GM20000 (cell line): ENCODE measurements at places on chromosomes 2 and 18.

GRCh38 chr2:207040696-207041095 is 101.4 kb downstream of the CPO start:
- no peak for DNase-seq

DNA sequence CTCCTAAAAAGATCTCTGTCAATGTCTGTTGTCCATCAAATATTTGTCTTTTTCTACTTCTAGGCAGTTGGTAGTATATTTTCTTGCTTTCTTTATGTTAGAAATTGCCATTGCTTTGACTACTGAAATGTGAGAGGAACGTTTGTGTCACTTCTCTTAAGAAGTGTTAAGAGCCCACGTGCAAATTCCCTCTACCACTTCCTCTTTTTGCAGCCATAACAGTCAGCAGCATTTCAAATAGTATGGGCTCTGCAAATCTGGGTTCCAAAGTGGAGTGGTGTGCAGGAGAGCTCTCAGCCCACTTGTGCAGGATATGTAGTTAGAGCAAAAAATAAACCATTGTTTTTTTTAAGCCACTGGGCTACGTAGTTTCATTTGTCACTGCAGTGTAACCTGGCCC is 314.0 kb downstream of the MEIS1 start:
- DNase-seq = no peak

GRCh38 chr2:31110431-31110830 is 27.8 kb downstream of the GALNT14 start:
- DNase-seq = no peak

- DNase-seq = no peak
These were observed 589.0 kb upstream of the ACVR2A start for GRCh38 chr2:147255812-147256211.

GRCh38 chr2:19882286-19882685 is 19.5 kb downstream of the TTC32 start:
- DNase-seq = no peak

DNA sequence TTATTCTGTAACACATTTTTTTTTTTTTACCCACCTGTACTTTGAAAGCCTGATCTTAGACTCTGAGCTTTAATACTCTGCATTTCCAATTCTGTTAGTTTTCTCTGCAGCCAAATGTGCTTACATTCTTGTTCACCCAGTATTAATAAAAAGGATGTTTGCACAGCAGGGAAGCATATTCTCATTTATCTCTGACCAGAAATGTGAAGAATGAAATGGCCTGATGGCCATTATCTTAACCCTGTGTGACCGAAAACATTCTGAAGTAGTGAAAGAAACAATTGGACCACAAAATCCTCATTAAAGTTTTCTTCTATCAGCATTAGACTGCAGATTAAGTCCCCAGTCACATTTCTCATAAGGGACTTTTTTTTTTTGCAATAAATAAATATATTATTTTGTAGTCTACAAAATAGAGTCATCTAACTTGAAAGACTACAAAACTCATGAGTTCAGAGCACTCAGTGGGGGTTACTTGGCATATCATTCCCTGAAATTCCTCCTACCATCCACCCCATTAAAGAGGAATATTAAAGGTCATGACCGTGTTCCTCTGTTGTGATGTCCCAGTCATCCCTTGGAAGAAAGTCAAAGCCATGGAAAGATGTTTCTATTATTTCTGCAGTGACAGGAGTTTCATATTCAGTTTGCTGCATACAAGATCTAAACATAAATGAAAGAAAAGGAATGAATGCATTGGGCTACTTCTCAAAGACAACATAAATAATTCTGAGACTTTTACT is 364.4 kb downstream of the RND3 start:
- DNase-seq = no peak

DNA sequence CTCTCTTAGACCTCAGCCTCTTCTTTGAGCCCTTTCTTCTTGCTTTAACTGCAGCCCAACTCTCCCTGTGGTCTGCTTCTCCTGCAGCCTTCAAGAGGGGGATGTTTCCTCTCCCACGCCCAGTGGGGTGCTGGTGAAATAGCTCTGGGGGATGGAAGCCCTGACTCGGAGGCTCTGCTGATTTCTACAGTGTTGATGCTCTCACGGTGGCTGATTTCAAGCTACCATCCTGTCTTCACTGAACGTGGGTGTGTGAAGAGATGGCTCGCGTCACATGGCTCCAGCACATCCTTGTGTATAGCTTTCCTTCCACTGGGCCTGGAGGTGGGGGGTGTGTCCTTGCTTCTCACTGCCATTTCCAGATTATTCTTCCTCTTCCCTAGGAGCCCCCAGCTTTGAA is 20.0 kb downstream of the MPP4 start:
- no peak for DNase-seq

DNA sequence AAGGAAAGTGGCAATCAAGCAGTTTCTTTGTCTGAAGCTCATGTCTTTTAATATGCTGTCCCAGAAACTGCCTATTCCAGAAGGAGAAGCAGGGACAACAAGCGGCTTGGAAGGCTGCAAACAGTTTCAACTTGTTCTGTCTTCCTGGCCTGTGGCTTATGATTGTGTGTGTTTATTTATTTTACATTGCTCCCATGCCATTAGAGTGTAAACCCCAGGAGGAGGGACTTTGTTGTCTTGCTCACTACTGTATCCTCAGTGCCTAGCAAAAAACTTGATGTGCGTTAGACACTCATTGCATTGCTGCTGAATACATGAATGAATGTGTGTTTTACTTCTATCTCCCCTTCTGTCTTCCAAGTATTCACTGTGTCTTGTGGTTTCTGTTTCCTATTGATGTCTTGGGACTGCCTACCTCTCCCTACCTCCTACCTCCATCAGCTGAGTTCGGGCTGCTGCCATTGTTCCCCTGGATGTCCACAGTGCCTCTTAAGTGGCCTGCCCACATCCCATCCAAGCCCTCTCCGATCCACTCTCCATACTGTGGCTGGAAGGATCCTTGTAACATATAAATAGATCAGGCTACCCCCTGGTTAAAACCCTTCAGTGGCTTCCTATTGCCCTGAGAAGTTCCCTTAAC is 261.4 kb downstream of the DYSF start:
- DNase-seq = no peak

- no peak for DNase-seq
These were observed 574.2 kb downstream of the CCDC85A start for GRCh38 chr2:56757884-56758545.

GRCh38 chr2:40394031-40394430 is 57.9 kb downstream of the SLC8A1 start:
- DNase-seq = no peak

- DNase-seq = no peak
These were observed 21.9 kb downstream of the PPP3R1 start for GRCh38 chr2:68230241-68231060.

DNA sequence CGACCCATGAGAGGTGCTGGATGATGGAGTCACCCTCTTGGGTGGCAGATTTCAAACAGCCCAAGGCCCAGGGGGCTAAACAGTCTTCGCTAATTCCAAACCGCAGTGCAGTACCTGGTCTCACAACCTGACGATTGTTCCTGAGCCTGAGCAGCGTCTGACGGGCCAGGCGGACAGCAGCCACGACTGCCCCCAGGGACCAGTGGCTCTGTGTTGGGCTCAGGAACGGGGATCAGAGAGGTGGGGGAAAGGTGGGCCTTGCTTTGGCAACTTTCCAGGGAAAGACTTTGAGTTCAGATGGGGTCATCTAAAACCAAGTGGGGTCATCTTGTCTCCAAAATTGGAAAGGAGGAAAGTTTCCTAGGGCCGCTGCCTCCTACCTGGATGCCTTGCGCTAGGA is 492 bp downstream of the COLEC11 start:
- no peak for DNase-seq

- no peak for DNase-seq
These were observed 35.9 kb downstream of the INPP5D start for GRCh38 chr2:233096006-233096405.

DNA sequence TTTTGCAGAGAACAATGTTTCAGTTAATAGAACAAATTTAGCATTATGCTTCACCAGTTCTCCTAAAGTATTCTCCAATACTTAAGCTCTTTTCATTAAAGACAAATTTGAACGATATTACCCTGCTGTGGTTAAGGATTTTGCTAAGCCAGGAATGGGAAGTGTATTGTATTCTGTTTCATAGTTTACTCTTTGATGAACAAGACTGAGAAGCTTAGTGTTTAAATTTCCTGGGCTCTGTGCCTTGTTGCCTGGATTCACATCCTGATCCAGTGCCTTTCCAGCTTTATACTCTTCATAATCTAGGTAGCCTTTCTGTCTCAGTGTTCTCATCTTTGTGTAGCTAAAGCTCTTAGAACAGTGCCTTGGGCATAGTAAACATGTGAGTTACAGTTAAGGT is 58.6 kb upstream of the GLS start:
- no peak for DNase-seq

- no peak for DNase-seq
These were observed 173.5 kb downstream of the UBE2E3 start for GRCh38 chr2:181153886-181154285.

DNA sequence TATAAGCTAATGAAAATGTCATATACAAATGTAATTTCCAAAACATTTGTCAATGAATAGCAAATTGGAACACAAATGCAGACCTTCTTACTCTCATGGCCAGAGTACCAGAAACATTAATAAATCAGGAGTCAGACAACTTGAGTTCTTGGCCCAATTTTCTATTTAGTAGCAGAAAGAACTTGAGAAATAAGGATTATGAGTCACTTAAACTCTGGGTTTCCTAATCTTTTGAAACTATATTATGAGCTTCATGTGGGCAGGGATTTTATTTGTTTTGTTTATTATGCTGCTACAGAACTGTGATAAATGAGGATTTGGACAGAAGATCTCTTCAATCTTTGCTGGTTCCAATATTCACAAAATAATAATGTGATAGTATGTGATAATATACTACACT is 686.7 kb downstream of the NR4A2 start:
- DNase-seq = no peak

DNA sequence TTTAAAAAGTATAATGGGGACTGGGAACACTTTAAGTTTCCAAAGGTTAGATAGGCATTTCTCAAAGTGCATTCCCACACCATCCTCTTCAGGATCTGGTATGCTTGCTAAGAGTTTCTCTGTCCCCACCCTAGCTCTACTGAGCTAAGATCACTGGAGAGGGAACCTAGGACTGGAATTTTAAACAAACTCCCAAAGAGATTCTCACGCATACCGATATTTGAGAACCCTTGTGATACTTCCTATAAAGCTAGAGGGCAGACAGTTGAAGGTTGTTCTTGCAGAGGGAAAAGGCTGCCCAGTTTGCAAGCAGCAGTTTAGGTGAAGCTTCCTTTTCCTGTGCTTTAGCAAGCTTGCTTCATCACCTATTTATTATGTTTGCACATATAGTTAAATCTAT is 3.6 kb downstream of the CNRIP1 start:
- no peak for DNase-seq

DNA sequence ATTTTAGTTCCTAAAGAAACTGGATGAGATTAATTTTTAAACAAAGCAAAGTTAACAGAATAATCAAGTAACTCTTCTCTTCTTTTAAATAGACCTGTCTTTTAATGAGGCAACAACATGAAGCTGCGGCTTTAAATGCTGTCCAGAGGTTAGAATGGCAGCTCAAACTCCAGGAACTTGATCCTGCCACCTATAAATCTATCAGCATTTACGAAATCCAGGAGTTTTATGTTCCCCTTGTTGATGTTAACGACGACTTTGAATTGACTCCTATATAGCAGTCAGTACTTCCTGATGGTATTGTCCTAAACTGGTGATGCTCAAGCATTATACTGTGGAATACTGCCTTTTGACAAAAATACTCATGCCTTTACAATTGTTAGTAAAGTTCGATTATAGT is 53.7 kb upstream of the TWSG1 start:
- no peak for DNase-seq

DNA sequence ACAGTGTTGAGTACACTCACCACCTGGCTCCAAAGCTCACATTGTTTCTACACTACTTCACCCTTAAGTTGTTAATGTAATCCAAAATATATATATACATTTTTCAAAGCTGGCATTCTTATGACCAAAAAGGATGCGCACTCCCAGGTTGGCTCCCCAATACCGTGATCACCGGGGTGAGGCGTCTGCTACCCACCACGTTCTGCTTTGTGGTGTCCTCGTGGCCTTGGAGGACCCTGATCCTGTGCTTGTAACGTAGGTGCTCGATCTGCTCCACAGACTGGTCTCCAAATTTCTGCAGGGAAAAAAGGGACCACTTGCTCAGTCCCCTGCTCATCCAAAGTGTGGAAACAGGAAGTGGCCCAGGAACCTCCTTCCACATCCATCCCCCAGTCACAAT is 25.8 kb downstream of the RPL31 start:
- DNase-seq = no peak

DNA sequence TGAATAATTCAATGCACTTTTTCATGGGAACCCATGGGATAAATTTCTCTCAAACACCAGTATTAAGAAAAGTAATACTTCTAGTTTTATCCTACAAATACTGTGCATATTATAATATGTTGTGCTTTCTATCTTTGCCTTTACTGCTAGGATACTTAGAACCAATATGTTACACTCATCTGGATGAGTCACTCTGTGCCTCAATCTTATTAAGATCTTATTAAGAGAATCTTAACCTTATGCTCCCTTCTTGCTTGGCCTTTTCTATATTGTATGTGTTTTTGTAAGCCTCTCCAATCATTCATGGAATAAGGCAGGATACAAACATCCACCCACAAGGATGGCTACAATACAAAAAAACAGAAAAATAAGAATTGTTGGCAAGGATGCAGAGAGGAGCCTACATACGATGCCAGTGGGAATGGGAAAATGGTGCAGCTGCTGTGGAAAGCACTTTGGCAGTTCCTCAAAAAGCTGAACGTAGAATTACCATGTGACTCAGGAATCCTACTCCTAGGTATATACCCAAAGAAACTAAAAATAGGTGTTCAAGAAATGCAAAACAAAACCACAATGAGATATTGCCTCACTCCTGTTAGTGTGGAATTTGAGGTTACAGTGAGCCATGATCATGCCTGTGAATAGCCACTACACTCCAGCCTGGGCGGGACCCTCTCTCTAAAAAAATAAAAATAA is 10.7 kb upstream of the TWSG1 start:
- no peak for DNase-seq

DNA sequence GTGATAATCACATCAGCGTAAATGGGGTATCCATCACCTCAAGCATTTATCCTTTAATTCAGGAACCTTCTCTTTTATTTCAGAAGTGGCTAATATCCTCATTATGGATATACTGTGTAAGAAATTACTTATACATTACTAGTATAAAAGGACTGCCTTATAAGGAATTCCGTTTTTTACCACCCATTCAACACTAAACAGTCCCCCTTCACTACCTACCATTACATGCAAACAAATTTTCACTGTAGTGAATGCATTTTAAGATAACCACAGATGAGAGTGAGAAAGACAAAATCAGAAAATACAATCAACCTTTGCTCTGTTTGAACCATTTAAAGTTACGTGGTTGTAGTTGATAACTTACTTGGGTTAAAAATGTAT is 551.2 kb downstream of the RNF144A start:
- no peak for DNase-seq

- DNase-seq = peak; percentile 39
These were observed 299.0 kb upstream of the FBXO11 start for GRCh38 chr2:48205137-48205798.

DNA sequence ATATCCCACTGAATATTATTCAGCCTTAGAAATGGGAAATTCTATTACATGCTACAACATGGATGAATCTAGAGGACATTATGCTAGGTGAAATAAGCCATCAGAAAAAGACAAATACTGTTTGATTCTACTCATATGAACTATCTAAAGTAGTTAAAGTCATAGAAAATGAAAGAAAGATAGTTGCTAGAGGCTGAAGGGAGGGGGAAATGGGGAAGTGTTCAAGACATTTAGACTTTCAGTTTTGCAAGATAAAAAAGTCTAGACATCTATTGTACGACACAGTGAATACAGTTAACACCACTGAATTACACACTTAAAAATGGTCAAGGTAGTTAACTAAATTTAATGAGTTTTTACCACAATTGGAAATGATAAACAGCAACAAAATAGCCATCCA is 835.9 kb upstream of the CHAC2 start:
- DNase-seq = no peak
